ENCODE measurements at places on chromosomes 3 and 15.

- DNase-seq: no peak
Measured at GRCh38 chr3:132342183-132342582, 25.0 kb downstream of the ACP3 start.

DNA sequence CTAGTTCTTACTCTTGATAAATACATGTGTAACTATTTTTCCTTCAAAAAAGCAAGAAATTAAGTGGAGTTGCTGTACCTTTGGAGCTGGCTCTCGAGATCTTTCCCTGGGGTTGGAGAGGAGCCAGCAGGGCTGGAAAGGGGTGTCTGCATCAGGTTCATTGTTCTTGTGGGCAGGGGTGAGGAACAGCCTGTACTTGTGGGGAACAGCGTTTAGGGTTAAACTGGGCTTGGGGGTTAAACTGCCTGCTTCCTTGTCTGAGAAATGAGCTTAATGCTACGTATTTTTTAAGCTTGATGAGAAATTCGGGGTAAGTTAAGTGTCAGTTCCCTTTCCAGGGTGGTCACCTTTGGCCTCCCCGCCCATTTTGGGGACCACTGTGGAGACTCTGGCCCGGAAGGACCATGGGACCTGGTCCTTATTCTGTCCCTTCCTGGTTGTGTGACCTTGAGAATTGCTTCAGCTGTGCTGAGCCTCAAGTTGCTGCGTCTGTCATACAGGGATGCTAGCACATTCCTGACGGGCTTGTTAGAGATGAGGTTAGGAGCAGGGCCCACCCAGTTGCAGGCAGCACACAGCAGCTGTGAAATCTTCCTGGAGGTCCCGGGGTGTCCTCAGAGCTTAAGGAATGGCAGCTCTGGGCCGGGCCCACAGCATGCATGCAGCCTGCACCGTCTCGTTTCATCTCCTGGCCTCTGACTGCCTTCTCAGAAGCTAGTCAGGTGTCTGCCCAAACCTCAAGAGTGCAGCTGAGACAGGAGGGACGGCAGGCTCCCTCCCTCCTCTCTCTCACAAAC, 11.6 kb downstream of the H1-8 start:
- no peak for DNase-seq

DNA sequence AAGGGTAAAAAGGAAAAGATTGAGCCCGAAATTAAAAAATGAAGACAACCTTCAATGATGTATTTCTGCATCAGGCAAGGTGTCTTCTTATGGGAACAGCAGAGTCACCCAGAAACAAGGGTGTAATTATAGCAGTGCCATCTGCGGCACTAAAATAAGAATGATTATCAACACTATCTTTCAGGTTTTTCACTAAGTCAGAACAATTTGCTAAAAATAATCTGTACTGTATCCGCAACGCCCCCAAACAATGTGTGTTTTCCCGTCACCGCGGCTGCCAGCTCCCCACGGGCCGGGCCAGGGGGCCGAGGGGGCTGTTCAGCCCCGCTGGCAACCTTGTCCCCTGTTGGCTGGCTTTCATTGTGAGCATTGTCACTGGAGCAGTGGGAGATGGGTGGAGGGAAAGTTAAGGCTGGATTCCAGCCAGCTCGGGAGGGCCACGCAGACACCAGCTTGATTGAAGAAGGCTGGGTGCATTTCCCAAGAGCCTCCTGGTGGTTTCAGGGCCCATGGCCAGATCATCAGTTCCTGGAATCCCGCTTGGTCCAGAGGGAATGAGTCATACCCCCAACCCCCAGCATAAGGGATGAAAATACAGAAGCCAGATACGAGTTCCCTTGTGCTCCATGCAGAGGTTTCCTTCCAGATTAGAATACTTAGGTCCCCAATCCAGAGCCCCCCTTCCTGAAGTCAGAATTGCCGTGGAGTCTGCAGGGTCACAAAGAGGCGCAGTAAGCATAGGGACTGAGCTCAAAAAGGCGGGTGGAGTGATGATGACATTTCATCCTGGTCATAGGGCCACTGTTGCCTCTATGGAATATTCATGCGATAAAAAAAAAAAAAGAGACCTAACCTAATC, 90.2 kb upstream of the KLF13 start:
- DNase-seq: peak; percentile 88

DNA sequence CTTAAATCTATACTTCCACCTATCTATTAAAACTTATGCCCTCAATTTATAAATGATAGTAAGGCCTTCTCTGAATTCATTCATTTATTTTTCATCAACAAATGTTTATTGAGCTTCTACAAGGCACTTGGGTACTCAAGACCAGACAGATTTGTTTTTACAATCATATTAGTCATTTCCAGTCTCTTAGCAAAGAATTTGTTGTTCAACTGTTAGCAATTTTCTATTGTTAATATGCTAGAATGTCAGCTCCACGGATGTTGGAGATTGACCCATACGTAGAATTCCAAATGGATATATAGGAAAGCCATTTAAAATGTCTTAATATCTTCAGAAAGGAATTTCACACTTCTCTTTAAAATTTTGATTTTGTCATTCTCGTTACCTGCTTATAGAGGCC, 36.7 kb downstream of the ZBTB38 start:
- DNase-seq: no peak

GRCh38 chr15:81279621-81280485, 44.1 kb downstream of the STARD5 start:
- no peak for DNase-seq

DNA sequence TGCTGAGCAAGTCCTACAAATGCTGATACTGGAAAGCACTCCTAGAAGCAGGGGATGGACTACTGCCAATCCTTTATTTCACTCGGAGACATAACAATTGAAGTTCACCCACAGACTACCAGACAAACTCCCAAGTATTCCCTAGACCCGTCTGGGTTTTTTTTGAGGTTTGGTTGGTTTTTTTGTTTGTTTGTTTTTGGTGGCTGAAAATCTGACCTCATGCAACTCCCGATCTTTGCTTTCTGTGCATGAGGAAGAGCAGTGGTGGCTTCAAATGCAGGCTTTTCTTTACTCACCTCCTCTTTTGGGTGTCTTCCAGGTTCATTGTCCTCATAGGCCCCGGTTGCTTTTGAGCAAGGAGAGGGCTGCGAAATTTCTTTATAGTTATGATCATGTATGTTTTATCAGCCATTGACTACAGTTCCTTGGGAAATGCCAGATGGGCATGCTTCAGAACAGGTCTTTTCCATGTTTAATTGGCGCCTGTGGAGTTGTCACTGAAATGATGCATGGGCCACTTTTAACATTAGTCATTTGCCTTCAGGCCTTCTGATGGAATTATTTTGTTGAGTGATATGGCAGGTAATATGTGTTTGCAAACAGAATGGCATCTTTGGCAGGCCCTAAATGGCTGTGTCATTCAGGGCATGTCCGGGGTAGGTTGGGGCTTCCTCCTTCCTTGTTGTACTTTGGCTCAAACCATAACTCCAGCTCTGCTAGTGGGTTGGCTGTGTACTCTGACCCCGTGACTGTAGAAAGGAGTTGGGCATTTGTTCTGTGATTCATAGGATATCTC, 81.3 kb upstream of the ZBED2 start:
- DNase-seq: no peak

GRCh38 chr3:73404435-73404834, 220.3 kb downstream of the PDZRN3 start:
- no peak for DNase-seq

DNA sequence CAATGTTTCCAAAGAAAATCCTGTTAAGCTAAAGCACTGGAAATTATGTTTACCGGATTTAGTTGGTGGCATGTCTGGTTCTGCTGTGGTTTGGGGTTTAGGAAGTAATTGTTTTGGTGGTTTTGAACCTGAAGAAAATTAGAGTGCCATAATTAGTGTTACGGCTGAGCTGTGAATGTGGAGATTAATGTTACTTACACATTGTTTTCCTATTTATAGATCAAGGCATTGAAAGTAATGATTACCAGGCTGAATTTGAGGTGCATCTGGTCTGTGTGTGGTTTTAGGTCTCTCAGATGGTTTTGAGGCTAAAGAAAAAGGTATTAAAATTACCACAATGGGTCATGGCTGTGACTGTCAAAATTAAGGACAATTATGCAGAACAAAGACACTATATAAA, 128.9 kb downstream of the TFG start:
- DNase-seq: no peak

DNA sequence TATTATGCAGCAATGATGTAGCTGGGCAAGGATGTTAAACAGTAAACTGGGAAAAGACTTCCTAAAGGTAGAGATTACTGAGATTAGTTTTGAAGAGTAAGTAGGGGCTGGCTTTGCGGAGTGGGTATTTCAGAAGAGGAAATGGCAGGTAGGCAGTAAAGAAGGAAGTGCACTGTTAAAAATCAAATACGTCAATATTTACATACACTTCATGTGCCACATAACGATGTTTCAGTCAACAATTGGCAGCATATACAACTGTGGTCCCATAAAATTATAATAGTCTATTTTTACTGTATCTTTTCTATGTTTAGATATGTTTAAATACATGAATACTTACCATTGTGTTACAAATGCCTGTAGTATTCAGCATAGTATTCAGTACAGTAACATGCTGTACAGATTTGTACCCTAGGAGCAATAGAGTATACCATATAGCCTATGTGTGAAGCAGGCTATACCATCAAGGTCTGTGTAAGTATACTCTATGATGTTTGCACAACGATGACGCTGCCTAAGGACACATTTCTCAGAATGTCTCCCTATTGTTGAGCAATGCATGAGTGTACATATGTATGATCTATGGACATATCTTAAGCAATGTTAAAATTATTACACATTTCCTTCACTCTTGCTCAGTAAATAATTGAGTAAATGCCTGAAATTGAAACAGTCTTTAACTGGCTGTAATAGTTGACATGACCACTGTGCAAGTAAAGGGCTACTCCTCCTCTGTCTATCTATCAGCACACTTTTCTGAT, 196.7 kb downstream of the ISL2 start:
- no peak for DNase-seq

GRCh38 chr3:81291586-81291985, 469.9 kb downstream of the GBE1 start:
- no peak for DNase-seq

- no peak for DNase-seq
Measured at GRCh38 chr15:57384024-57384423, 7.7 kb downstream of the CGNL1 start.

- DNase-seq: no peak
Measured at GRCh38 chr3:51271172-51271571, 113.9 kb upstream of the MANF start.

DNA sequence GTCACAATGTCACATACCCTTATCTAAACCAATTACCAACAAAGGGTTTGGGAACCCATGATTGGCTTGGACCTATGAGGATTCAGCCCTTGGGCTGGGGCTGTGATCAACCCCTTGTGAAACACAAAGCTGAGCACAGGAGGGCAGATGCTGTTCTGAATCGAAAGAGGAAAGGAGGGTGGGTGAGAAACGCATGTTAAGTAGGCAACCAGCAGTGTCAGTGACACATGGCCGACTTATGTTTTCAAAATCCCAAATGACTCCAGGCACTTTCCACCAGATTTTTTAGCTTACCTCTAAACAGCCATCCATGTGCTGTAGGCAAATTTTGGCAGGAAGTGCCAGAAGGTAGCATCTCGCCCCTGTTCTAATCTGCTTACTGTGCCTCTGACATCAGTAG, 34.1 kb upstream of the KLHL25 start:
- no peak for DNase-seq

GRCh38 chr3:17581421-17582080, 160.9 kb downstream of the TBC1D5 start:
- DNase-seq: no peak

GRCh38 chr3:81375921-81376320, 385.5 kb downstream of the GBE1 start:
- no peak for DNase-seq

DNA sequence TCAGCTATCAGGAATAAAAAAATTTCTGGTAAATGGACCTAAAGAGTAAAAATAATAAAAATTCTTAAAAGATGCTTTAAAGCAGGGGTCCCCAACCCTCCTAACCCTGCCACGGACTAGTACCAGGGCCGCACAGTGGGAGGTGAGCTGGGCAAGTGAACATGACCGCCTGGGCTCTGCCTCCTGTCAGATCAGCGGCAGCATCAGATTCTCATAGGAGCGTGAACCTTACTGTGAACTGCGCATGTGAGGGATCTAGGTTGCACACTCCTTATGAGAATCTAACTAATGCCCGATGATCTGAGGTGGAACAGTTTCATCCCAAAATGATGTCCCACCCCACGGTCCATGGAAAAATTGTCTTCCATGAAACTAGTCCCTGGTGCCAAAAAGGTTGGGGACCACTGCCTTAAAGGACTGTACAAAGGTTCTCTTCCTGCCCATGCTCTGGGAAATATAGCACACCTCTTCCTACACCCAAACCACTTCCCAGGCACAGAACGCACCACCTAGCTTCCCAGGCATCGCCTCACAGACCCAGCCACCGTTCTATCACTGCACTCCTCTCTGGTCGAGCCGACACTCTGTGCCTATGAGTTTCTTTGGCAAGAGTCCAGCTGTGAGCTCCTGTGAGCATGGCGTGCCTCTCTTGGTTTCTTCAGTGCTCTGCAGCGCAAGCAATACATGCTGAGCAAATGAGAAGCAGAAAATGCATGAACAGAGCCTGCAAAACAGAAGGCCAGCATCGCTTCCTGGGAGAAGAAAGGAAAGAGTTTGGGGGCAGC, 104.9 kb downstream of the OCA2 start:
- no peak for DNase-seq

DNA sequence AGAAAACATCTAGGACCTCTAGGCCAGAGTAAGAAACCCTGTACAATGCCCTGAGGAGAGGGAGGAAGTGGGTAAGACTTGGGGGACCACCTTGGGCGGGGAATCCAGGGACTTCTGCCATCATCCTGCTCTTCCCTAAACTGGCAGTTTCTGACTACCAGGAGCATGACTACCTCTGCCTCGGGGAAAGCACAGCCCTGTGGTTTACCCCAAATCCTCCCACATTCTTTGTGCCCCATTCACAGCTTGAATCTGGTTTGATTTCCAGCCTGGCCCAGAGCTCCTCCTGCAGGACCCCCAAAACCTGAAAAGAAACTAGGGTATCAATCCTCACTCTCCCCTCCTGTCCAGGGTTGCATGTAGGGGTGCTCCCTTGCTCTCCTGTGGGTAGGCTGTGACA, 4.7 kb downstream of the C3orf18 start:
- no peak for DNase-seq

DNA sequence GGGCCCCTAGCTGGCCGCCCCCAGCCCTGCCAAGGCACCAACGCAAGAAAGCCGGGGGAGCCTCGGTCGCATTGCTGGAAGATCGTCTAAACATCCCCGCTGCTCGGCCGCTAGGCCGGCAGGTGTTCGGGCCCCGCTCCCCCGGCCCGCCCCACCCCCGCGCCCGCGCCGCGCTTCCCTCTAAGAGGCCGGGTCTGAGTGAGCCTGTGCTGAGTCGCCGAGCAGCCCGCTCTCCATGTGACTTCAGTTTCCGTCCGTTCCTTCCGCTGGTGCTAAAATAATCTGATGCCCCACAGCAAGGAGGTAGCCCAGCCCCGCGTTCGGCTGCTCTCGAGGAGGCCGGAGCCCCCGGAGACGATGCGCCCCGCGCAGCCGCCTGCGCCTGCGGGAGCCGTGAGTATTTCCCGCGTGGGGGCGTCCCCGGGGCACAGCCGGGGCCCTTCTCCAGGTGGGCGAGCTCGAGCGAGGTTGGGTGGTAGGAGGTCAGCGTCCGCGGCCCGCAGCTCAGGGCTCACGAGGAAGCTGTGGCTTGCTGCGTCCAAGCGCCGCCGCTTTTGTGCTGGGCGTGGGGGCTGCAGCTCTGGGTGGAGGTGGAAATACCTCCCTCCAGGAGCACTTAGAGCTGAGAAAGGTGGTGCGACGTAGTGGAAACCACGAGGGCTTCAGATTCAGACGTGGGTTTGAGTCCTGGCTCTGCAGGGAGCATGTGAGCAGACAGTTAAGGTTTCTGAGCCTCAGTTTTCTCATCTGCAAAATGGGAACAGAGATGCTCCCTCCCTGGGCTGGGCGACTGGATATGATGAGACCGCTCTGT, at the start of gene NRROS:
TSS of gene NRROS (plus strand) at position 212 of the 814 bp plus-strand sequence. CDS start 14,846 bp downstream, outside the sequence.
- no peak for DNase-seq
